ENCODE measurements at places on chromosomes 6 and 20. TPM values are rescaled to one million over a fixed set of nuclear protein-coding genes. Genes with fewer than 3 reads are reported as not detected.
A peak's percentile ranks its signal among the peaks of the same experiment; 100 is the strongest.

GRCh38 chr6:43606019-43606418 is 23.0 kb downstream of the GTPBP2 start:
- no peak overlapping the region for H3K27ac ChIP-seq
- H3K4me3 ChIP-seq: no peak overlapping the region

GRCh38 chr20:50504231-50504823 is 5.9 kb upstream of the PTPN1 start:
- H3K27me3 ChIP-seq: no peaks in the 10 kb centered on the region
- peak overlapping the region; percentile 23 for H3K27ac ChIP-seq
- H3K36me3 ChIP-seq: no peaks in the 10 kb centered on the region
- peak; percentile 52 for DNase-seq
- H3K4me1 ChIP-seq: peaks cover 31% of the 10 kb centered on the region

DNA sequence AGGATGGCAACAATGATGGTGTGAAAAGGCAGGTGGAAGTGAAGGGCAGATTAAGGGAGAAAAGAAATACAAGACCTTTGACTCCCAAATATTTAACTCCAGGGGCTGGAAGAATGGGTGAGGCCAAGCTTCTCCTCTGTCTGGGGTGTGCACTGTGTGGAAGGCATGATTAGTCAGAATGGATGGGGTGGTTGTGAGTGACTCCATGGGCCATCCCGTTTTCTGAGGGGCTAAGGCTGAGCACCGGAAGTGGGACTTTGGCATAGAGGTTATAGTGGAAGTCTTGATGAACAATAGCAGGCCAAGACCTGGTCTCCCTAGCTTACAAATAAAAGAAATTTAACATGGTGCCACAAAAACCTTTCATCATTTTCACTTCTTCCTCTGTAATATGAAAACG is 12.1 kb downstream of the E2F3 start:
- peaks cover 45% of the 10 kb centered on the region for H3K4me1 ChIP-seq
- H3K36me3 ChIP-seq: peaks cover 76% of the 10 kb centered on the region
- H3K27me3 ChIP-seq: no peaks in the 10 kb centered on the region

GRCh38 chr6:56953597-56954402 is 1.1 kb upstream of the BEND6 start:
- peak; percentile 13 for DNase-seq
- H3K27me3 ChIP-seq: no peaks in the 10 kb centered on the region
- H3K27ac ChIP-seq: peak overlapping the region; percentile 72
- H3K36me3 ChIP-seq: peaks cover 13% of the 10 kb centered on the region
- peaks cover 13% of the 10 kb centered on the region for H3K4me1 ChIP-seq

- no peaks in the 10 kb centered on the region for H3K36me3 ChIP-seq
- no peaks in the 10 kb centered on the region for H3K27me3 ChIP-seq
- no peak overlapping the region for H3K27ac ChIP-seq
These were observed 178.7 kb downstream of the OTOR start for GRCh38 chr20:16926626-16927430.

- no peaks in the 10 kb centered on the region for H3K36me3 ChIP-seq
- H3K4me1 ChIP-seq: no peaks in the 10 kb centered on the region
- H3K27ac ChIP-seq: no peak overlapping the region
These were observed 106.6 kb downstream of the ADGRG6 start for GRCh38 chr6:142408409-142408808.

GRCh38 chr6:33248643-33248931 is 23.1 kb downstream of the VPS52 start:
- peaks cover 4% of the 10 kb centered on the region for H3K27me3 ChIP-seq
- peak overlapping the region; percentile 53 for H3K4me3 ChIP-seq
- peaks cover 31% of the 10 kb centered on the region for H3K4me1 ChIP-seq

GRCh38 chr6:138582573-138582972 is 83.3 kb upstream of the NHSL1 start:
- H3K27me3 ChIP-seq: peaks cover 33% of the 10 kb centered on the region
- no peak for DNase-seq
- no peaks in the 10 kb centered on the region for H3K36me3 ChIP-seq
- H3K4me3 ChIP-seq: no peak overlapping the region

DNA sequence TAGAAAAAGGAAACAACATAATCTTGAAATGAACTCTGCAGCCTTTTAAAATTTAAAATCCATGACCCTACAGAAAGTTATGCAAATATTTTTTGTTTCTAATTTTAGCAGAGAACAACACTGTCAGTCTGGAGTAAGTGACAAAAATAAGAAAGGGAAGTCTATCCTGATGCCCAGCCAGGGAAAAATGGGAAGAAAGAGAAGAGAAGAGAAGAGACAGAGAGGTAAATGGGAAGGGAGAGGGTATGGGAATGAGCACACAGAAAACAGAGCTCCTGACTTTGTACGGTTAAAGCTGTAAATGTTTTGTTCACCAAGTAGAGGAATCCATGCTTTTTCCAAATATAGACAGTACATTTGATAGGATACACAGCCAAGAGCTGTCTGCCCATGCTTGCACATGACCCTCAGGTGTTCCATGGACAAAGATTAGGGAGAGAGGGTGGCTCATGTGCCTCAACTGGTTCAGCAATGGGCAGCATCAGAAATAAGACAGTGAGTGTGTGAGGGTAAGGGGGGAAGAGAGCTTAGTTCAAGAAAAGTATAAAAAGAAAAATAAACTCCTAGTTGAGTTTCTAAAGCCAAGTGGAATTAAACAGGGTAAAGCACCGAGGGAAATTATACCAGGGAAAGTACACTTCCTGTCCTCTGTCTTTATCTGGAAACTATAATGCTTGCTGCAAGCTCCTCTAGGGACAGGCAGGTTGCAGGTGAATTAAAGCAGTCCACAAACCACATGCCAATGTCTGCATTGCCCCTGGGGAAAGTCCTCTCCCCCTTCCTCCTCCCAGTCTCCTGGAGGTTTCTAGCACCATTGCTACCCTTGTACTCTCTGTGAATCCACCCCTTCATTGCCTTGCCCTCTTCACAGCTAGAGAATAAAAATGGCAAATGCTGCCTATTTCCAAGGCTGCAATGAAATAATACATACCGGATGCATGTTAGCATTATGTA is 30.0 kb downstream of the MAP3K5 start:
- no peak overlapping the region for H3K4me3 ChIP-seq
- peak overlapping the region; percentile 45 for H3K27ac ChIP-seq
- H3K4me1 ChIP-seq: peaks cover 57% of the 10 kb centered on the region
- H3K27me3 ChIP-seq: no peaks in the 10 kb centered on the region
- no peak for DNase-seq

DNA sequence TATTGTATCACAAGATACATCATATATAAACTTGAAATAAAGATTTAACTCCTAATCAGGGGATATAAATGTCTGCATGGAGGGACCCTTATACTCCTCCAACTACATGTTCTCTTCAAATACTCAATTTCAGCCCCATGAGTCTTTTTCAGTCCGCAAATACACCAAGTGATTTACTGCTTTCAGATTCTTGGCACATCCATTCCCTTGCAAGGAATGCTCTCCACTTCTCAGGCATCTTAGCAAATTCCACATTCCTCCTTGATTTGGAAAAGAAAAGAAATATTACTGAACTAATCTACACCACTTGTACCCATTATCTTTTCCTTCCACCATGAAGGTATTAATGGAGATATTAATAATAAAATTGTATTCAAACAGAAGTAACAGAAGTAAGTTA is 999.4 kb upstream of the GJE1 start:
- H3K4me1 ChIP-seq: no peaks in the 10 kb centered on the region
- H3K27ac ChIP-seq: no peak overlapping the region
- DNase-seq: no peak
- no peak overlapping the region for H3K4me3 ChIP-seq

- no peaks in the 10 kb centered on the region for H3K36me3 ChIP-seq
- DNase-seq: no peak
- H3K4me3 ChIP-seq: no peak overlapping the region
- H3K4me1 ChIP-seq: no peaks in the 10 kb centered on the region
These were observed 806 bp downstream of the HLA-DOB start for GRCh38 chr6:32815996-32816395.

DNA sequence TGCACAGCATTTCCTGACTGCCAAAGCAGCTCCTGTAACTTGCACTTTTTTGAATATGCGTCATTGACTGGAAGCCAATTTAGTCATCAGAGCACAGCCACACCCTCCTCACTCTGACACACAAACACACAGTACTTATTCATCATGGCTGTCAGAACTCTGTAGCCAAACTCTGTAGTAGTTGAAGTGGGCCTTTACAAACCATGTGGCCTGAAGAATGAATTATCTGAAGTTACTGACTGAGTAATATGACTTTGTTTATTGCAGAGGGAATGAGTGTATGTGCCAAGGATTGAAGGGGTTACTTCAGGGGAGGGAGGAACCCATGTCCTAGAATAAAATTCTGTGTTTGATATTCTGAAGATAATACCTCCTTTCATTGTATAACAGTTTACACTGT is 102.7 kb downstream of the FIG4 start:
- DNase-seq: peak; percentile 51
- no peaks in the 10 kb centered on the region for H3K36me3 ChIP-seq
- no peak overlapping the region for H3K4me3 ChIP-seq
- H3K4me1 ChIP-seq: no peaks in the 10 kb centered on the region

DNA sequence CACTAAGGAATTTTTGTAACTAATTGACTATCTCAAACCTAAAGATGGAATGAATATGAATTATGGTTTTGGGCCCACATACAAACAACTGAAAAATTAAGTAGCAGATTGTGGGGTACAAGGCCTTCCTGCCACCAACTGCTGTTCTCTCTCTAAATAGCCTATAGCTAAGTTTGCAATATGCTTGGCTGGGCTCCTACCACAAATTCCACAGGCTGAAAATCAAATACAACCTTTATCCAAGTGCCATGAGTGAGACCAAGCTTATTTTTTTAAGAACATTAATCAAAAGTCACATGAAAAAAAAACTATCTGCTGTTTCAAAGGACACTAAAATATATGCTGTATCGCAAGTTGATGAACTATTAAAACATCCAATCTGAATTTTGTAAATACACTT is 52.1 kb downstream of the TENT5A start:
- H3K36me3 ChIP-seq: no peaks in the 10 kb centered on the region
- no peaks in the 10 kb centered on the region for H3K27me3 ChIP-seq
- H3K27ac ChIP-seq: no peak overlapping the region
- no peaks in the 10 kb centered on the region for H3K4me1 ChIP-seq

- H3K27ac ChIP-seq: no peak overlapping the region
- H3K36me3 ChIP-seq: no peaks in the 10 kb centered on the region
- no peak overlapping the region for H3K4me3 ChIP-seq
These were observed 77.1 kb downstream of the GPR63 start for GRCh38 chr6:96760153-96760687.

DNA sequence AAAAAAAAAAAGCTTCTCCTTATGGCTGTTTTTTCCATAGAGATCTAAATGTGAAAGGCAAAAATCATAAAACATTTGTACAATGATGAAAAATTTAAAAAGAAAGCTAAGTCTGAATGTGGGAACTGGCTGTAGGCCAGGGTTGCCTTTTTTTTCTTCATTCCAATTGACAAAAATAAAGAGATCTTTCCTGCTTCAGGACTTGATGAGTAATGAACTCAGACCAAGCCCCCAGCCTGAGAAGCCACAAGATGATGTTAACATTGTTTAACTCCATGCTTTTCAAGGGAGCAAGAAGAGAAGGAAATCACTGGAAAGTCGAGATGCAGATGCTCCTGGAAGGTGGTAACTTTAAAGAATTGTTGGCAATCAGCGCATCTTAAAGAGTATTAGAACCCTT is 41.4 kb downstream of the TRMT6 start:
- no peak overlapping the region for H3K27ac ChIP-seq
- no peaks in the 10 kb centered on the region for H3K27me3 ChIP-seq
- peaks cover 8% of the 10 kb centered on the region for H3K4me1 ChIP-seq
- H3K4me3 ChIP-seq: no peak overlapping the region
- H3K36me3 ChIP-seq: no peaks in the 10 kb centered on the region

GRCh38 chr6:109498936-109499335 is 15.9 kb upstream of the ZBTB24 start:
- peaks cover 32% of the 10 kb centered on the region for H3K27me3 ChIP-seq
- no peaks in the 10 kb centered on the region for H3K36me3 ChIP-seq
- no peak overlapping the region for H3K4me3 ChIP-seq
- no peak for DNase-seq
- H3K27ac ChIP-seq: no peak overlapping the region

GRCh38 chr6:144597511-144597910 is 312.4 kb downstream of the UTRN start:
- no peaks in the 10 kb centered on the region for H3K4me1 ChIP-seq
- H3K27ac ChIP-seq: no peak overlapping the region
- H3K4me3 ChIP-seq: no peak overlapping the region
- DNase-seq: no peak
- H3K27me3 ChIP-seq: no peaks in the 10 kb centered on the region

GRCh38 chr6:124868481-124868880 is 93.8 kb upstream of the RNF217 start:
- no peaks in the 10 kb centered on the region for H3K36me3 ChIP-seq
- H3K27me3 ChIP-seq: no peaks in the 10 kb centered on the region
- DNase-seq: no peak
- no peaks in the 10 kb centered on the region for H3K4me1 ChIP-seq

DNA sequence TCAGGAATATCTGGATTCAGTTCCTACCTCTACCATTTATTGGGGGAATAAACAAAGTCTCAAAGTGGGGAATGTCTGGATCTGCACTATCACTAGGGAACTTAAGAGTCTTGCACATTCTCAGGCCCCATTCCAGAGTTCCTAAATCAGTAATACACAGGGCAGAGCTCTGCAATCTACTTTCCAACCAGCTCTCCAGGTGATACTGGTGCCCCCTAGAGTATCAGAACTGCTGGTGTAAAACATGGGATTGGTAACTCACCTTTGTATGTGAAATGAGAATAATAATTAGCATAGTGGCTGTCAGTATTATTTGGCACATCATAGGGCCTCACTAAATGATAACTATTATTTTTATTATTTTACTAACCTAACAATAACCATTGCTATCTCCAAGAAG is 278.8 kb upstream of the IMPG1 start:
- no peaks in the 10 kb centered on the region for H3K27me3 ChIP-seq
- no peaks in the 10 kb centered on the region for H3K4me1 ChIP-seq
- H3K36me3 ChIP-seq: no peaks in the 10 kb centered on the region
- no peak overlapping the region for H3K4me3 ChIP-seq
- no peak for DNase-seq
- H3K27ac ChIP-seq: no peak overlapping the region

DNA sequence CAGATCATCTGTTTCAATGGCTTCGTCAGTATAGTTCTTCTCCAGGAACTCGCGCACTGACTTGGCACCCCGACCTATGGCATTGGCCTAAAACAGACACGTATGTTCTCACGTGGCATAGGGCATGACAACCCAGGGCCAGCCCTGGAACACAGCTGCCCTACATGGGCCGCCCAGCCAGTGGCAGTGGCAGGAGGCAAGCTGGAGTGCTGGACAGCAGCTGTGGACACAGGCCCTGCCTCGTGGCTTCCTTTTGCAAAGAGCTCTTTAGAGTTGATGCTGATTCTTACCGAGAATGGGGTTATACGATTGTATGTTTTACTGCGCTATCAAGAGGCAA is 5.0 kb downstream of the PSMA7 start:
- H3K27ac ChIP-seq: no peak overlapping the region
- H3K4me3 ChIP-seq: no peak overlapping the region
- DNase-seq: no peak

The RCAN2 gene
- total RNA-seq: not detected

The MYBL2 gene
- 169 TPM for total RNA-seq

The SIGLEC1 gene
- 0.07 TPM for total RNA-seq

The XKR7 gene
- total RNA-seq: not detected

The TSHZ2 gene
- 0.20 TPM for total RNA-seq

The LKAAEAR1 gene
- total RNA-seq: not detected

The CCN2 gene
- total RNA-seq: 0.40 TPM

Measured in K562 (cell line).